ENCODE measurements at places on chromosomes 11 and 22.

GRCh38 chr22:50303848-50304527, 3.5 kb downstream of the PLXNB2 start:
- no peak for DNase-seq

DNA sequence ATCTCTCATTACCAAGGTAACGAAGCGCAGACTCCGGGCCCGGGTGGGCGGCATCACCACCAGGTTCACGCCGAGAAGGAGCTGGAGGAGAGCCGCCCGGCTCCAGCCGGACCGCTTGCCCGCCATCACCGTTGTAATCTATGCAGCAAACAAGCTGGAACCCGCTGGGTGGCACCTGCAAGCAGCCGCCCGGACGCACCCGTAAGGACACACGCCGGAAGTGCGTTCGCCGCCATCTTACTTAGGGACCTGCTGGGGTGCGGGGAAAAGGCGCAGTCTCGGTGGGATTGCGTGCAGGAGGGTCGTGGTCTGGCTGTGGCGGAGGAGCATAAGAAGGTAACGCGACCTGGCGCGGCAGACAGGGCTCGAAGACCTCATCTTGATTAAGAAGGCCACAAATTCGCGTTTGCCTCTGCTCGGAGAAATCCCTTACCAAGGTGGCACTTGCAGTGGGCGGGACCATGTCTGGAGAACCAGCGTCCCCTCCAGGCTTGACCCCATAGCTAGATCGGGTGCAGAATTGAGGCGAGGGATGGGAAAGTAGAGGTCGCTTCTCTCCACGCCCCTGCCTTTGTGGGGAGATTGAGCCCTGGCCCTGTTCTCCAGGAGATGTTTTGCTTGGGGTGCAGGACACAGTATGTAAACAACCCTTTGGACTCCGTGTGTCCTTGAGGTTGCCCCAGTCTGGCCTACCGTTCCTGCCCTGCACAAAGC, at the start of gene ACP2:
ACP2 (minus strand) TSS at position 151 of the 714 bp plus-strand sequence; CDS start at position 126, 25 bp downstream.
- peak; percentile 90 for DNase-seq

GRCh38 chr11:109794501-109794900, 298.7 kb upstream of the ZC3H12C start:
- no peak for DNase-seq

- DNase-seq = no peak
Observed at GRCh38 chr11:83549984-83550667, 264.0 kb upstream of the CCDC90B start.

GRCh38 chr11:75421035-75421602, 11.9 kb downstream of the KLHL35 start:
- DNase-seq = no peak

GRCh38 chr11:75673977-75674582, 5.2 kb upstream of the MAP6 start:
- DNase-seq = no peak

DNA sequence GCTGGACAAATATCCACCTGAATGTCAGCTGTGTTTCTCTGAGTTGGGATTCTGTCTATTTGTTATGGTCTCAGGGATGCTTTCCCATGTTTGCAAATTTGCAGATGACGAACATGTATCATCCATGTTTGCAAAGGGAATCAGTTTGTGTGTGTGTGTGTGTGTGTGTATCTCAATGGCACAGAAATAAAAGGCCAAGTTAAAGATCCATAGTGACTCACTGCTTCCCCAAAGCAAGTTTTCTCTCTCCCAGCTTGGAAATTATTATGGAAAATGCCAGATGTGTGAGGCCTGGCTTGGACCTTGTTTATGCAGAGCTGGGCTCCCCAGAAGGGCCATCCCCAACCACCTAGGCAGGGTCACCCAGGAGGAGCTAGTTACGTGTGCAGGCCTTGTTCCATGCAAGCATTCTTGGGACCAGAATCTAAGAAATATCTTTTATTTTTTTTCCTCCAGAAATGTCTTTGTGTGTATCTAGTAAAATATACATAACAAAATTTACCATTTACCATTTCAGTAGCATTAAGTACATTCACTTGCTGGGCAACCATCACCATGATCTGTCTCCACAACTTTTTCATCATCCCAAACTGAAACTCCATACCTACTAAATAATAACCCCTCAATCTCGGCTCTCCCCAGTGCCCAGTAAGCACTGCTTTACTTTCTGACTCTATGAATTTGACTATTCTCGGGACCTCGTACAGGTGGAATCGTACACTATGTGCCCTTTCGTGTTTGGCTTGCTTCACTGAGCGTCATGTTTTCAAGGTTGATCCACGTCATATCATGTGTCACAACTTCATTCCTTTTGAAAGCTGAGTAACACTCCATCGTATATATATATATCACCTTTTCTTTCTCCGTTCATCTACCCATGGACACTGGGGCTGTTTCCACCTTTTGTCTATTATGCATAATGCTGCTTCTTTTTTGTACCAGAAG, 56.6 kb upstream of the WNT7B start:
- DNase-seq = no peak

DNA sequence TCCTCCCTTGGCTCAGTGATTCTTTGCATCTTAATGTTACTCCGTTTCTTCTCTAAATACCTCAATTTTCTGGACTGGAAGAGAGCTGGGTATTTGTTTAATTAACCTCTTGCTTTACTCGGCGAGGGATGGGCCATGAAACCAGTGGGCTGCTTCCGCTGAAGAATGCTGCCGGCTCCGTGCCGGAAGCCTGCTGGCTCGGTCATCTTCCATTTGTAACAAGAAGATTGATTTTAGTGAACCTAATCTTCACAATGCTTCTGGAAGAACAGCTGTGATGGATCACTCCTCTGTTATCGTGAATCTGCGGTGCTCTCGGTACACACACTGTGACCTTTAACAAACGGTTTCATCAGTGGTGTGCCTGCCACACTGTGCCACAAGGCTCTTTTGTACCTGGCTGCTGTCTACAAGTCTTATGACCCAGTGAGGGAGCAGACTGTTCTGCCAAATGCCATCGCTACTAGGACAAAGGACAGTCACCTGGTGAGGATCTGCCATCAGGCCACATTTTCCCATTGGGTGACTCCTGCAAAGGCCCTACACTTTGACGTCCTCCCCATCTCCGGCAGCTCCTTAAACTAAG, 25.3 kb upstream of the PARVB start:
- no peak for DNase-seq

DNA sequence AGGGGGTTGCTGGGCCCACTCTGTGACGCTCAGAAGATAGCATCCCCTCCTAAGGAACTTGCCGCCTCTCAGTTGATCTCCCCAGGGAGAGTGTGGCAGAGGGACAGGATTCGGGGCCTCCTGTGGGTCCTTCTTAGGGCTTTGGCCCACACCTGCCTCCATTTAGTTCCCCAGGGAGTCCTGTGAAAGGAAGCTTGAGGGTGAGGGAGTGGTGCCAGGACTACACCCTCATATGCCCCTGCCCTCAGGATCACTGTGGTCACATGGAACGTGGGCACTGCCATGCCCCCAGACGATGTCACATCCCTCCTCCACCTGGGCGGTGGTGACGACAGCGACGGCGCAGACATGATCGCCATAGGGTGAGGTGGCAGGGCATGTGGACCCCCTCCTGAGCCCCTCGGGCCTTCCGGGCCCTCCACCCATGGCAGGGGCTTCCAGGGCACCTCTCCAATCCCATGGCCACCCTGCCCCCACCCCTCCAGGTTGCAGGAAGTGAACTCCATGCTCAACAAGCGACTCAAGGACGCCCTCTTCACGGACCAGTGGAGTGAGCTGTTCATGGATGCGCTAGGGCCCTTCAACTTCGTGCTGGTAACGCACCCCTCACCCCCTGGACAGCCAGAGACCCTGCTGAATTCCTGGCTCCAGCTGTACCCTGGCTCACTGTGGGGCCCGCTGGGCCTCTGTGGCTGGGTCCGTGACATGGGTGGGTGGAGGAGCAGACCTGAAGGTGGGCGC, 3.5 kb downstream of the INPP5J start:
- no peak for DNase-seq

GRCh38 chr11:95269036-95269819, 38.2 kb upstream of the SESN3 start:
- no peak for DNase-seq

GRCh38 chr11:36306888-36307287, 10.8 kb downstream of the PRR5L start:
- peak; percentile 71 for DNase-seq

GRCh38 chr11:72239313-72239848, 4.6 kb downstream of the PHOX2A start:
- DNase-seq = no peak

Measured in hematopoietic multipotent progenitor cell (in vitro differentiated cells).